HFF-Myc (cell line): ENCODE measurements at places on chromosomes 6 and 20.

DNA sequence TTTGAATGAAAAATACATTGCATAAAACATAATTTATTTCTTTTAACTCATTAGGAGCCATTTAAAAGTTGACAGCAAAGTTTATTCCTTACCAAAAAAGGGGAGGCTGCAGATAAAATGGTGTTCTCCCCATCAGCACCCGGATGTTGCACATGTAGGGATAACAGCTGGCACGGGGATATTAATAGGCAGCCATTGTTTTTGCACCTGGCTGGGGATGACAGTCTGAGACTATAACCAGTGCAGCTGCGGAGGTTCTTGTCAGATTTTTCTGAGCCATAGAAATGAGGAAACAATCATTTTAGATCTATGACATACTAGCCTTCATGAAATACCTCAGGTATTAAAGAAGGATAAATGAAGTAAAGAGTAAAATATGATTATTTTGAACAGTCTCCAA is 20.1 kb upstream of the HECA start:
- DNase-seq: no peak

GRCh38 chr20:2300002-2300401 is 4.2 kb downstream of the TGM3 start:
- DNase-seq: no peak

DNA sequence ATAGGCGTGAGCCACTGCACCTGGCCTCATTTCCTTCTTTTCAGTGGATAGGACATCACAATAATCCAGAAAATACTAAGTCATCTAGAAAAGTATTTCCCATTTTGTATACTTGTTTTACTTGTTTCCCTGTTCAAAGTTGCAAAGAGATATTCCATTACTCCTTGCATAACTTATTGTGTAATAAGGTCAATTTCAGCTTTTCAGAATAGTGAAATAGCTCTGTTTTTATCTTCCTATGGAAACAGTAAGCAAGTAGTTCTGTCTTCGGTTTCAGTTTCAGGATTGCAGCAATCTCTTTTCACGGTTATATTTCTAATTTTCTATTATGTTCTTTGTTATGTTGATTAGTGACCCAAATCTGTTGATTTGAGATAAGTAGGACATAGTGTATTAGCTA is 6.0 kb downstream of the STX11 start:
- DNase-seq: no peak

DNA sequence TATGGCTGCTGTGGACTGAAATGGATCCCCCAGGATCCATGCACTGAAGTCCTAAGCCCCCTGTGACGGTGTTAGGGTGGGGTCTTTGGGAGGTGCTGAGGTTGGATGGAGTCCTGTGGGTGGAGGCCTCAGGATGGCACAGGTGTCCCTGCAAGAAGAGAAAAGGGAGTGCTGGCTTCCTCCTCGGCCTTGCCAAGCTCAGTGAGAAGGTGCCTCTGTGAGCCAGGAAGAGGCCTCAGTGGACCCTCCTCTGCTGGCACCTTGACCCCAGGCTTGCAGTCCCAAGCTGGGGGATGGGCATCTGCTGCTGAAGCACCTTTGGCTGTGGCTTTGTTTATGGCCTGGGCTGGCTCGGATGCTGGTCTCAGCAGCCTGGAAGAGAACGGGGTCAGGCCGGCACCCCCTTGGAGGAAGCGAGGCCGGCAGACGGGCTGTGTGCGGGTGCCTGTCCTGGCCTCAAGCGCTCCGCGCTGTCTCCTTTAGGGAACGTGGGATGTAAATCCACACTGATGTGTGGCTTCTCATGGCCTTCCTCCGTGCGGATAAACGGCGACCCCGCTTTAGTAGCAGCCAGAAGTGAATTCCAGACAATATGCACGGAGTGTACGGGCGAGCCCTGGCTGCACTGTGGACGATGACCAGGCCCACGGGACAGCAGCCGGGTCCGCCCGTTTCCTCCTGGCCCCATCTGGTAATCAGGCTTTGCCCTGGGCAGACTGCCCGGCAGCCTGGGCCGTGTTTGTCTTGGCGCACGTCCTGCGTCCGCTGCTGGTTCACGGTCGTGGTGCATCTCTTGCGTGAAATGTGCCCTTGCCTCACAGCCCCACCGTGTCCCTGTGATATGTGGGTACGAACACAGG is 182.6 kb downstream of the ERMARD start:
- DNase-seq: no peak

DNA sequence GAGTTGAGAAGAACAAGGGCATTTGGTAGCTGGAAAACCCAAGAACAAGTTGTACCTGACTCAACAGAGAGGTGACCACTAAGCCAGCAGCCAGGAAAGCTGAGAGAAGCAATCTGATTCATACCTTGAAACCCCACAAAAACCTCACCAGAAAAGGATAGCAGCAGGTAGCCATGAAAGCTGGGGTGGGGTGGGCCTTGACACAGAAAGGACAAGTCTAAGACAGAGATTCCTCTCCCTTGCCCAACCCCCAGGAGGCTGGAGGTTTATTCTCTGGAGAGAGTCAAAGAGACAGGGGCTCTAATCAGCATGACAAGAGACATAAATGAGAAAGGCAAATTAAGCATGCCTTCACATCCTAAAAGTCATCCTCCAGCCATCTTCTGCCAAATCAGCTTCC is 151.7 kb upstream of the DST start:
- no peak for DNase-seq

- DNase-seq: no peak
These were observed 37.4 kb upstream of the TBXT start for GRCh38 chr6:166204852-166205650.

GRCh38 chr6:116313101-116313776 is 33.5 kb upstream of the TSPYL1 start:
- no peak for DNase-seq

DNA sequence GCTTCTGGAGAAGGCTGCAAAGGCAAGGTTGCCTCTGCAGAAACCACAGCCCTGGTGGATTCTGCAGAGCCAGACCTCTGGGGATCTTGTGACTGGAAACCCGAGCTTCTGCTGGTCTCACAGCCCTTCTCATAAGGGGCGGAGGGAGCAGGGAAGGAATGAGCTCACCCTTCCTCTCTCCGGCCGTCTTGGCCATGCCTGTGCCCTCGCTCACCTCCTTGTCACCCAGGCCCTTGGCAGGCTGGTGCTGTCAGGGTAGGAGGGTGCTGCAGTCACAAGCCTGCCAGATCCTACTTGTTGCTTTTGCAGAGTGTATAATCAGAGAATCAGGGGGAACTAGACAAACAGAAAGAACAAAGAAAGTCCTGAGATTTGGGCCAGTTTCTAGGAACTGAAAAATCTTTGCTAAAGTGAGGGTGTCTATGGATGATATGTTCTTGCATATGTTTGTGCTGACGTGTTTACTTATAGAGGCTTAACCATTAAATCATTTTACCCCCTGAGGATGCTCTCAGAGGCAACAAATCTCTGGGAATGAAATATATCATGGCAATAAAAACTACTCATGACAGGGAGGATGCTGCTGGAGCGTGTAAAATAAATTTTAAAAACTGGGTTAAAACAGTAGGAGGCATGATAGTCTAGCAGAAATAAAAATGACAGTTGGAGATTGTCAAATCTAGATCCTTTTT is 244.9 kb upstream of the SOX4 start:
- no peak for DNase-seq

- no peak for DNase-seq
These were observed 20.7 kb upstream of the HEY2 start for GRCh38 chr6:125728739-125729138.

GRCh38 chr6:46452312-46452917 is 38.8 kb downstream of the RCAN2 start:
- no peak for DNase-seq

GRCh38 chr6:137165375-137166246 is 7.8 kb downstream of the IL22RA2 start:
- no peak for DNase-seq

- no peak for DNase-seq
These were observed 115.8 kb downstream of the MRPL14 start for GRCh38 chr6:44011350-44011920.

DNA sequence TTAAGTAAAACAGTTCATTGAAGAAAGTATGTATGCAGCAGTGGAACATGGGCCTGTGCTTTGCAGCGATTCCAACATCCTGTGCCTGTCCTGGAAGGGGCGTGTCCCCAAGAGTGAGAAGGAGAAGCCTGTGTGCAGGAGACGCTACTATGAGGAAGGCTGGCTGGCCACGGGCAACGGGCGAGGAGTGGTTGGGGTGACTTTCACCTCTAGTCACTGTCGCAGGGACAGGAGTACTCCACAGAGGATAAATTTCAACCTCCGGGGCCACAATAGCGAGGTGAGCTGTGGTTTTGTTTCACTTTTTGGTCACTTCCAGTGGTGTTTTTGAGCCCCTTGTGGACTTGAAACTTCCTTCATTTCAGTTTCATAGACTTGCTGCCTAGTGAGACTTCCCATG is 1.7 kb downstream of the TULP4 start:
- no peak for DNase-seq

- DNase-seq: no peak
These were observed 68.1 kb downstream of the HFE start for GRCh38 chr6:26155061-26155930.

- no peak for DNase-seq
These were observed at the start of gene HDGFL1 for GRCh38 chr6:22569281-22570184. Gene HDGFL1 (plus strand): TSS chr6:22569566. CDS start chr6:22569576, 10 bp downstream.

- no peak for DNase-seq
These were observed 34.7 kb downstream of the HM13 start for GRCh38 chr20:31548820-31549512.

DNA sequence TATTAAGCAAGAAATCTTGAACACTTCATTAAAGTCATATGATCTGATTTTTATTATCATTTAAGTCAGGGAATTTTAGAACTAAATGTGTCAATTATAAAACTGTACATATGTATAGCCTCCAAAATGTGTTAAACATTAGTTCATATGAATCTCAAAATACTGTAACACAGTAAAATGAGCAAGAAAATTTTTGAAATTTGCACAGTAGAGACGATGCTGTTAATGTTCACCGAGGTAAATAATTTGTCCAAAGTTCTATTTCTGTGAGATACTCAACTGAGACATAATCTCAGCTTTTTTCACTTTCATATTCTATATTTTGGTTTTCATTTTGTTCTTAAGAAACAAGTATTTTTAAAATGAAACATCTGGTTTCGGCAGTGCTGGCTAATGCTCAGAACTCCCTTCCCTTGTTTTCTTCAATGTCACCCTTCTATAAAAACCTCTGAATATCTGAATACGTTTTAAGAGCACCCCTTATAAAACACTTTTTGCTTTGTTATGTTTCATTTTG is 353.1 kb downstream of the LAMA2 start:
- no peak for DNase-seq

- no peak for DNase-seq
These were observed 279.6 kb upstream of the PRDM1 start for GRCh38 chr6:105806486-105806920.
